Epithelial cell of prostate (primary cell): ENCODE measurements at places on chromosomes 5 and 9.

DNA sequence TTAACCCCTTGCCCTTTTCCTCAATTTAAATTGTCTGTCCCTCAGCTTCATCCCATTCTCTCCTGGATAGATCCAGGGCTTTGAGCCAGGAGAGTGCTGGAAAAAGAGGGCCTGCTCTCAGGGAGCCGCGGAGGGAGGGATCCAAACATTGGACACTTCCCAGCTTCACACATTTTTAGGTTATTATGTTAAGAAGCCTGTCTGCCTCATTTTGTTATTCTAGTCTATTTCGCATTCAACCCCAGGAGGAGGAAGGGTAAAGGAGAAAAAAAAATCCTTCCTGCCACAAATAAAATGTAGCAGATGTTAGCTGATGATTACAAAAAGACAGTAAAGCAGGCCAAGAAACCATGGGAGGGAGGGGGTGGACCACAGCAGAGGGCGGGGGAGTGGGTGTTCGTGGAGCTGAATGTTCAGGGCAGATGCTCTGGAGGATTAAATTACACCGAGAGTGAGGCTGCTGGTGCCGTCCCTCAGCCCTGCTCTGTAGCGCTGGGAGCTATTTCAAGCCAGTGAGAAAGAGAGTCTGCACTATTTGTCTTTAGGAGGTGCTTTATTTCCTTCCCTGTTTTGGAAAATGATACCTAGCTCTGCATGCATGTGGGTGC lies 60.6 kb upstream of the ZFR start:
- DNase-seq: no peak

- no peak for DNase-seq
Measured at GRCh38 chr5:14545308-14545707, 36.3 kb upstream of the OTULINL start.

GRCh38 chr5:37715361-37715760 lies 124.5 kb downstream of the GDNF start:
- DNase-seq: no peak

DNA sequence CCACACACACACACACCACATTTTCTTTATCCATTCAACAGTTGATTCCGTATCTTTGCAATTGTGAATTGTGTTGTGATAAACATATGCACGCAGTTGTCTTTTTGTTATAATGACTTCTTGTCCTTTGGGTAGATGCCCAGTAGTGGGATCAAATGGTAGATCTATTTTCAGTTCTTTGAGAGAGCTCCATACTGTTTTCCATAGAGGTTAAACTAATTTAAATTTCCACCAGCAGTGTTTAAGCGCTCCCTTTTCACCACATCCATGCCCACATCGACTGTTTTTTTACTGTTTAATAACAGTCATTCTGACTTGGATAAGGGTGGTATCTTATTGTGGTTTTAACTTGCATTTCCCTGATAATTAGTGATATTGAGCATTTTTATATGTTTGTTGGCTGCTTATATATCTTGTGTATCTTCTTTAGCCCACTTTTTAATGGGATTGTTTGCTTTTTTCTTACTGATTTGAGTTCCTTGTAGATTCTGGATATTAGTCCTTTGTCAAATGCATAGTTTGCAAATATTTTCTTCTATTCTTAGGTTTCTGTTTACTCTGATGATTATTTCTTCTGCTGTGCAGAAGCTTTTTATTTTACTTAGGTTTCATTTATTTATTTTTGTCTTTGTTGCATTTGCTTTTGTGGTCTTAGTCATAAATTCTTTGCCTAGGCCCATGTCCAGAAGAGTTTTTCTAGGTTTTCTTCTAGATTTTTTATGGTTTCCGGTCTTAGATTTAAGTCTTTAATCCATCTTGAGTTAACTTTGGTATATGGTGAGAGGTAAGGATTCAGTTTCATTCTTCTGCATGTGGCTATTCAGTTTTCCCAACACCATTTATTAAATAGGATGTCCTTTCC lies 82.4 kb downstream of the SH3RF2 start:
- no peak for DNase-seq

GRCh38 chr5:77630114-77630680 lies 8.3 kb downstream of the OTP start:
- no peak for DNase-seq
